Effector CD4-positive, alpha-beta T cell (primary cell): ENCODE measurements at places on chromosomes 2 and 18.

GRCh38 chr2:96530474-96531357 lies 5.8 kb upstream of the ARID5A start:
- DNase-seq = no peak

DNA sequence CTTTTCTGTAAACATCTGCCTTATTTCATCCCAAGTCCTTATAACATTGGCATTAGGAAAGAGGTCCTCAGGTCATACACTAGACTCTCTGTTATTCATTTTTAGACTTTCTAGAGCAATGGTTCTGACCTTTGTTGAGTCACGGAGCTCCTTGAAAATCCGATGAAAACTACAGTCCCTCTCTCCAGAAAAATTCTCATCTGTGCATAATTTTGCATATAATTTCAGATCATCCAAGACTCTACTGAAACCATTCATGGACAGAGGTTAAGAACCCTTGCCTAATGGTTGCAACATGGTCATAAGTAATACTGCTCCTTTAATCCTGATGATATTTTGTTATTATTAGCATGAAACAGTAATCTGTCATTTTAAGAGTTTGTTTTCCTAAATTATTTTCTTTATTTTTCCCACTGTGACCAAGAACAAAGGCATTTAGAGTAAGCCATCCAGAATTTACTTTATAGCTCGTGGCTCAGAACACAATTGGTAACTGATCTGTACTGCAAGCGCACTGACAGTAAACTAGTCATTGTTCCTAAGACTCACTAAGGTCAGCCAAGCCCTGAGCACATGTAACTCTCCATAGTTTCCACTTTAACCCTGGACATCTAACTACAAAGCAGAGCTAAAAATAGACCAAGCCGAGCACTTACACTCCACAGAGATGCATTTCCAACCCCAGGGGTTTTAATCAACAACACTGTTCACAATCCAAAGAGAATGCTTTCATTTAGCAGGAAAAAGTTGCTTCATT lies 8.4 kb downstream of the MYOM1 start:
- DNase-seq = no peak

DNA sequence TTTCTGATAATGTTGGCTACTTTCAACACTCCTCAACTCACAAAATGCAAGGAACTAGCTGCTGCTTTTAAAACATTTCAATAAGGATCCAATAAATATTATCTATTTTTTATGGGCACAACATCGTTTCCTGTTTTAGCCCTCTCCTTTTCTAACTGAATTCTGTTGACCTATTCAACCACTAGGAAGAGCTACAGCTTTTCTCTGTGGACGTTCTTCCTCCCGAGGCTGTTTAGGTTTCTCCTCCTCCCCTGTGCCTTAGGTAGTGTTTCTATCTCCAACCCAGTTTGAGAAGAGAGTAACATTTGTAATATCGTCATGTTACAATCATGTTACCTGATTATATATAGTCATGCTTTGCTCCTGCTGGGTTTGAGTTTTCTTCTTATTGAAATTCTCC lies 91.3 kb upstream of the ITGB6 start:
- DNase-seq = no peak

- DNase-seq = no peak
Measured at GRCh38 chr2:31138037-31138962, at the start of gene GALNT14. Gene GALNT14 (minus strand): TSS chr2:31138440. CDS start chr2:31138086, 354 bp downstream.

DNA sequence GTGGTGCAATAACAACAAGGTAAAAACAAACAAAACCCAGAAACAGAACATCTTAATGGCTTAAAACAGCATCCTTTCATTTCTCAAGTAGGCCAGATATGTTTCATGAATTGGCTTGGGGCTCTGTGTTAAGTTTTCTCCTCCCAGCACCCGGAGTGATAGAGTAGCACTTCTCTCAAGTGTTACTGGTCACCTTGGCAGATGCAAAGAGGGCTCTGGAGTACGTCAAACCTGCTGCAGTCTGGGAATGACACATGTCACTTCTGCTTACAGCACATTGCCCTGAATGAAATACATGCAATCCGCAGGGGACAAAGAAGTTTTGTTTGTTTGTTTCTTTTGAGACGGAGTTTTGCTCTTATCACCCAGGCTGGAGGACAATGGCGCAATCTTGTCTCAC lies 639.3 kb downstream of the CNTNAP5 start:
- no peak for DNase-seq
